ENCODE measurements at places on chromosomes 12 and 14.

GRCh38 chr12:57135527-57136326, 7.4 kb downstream of the LRP1 start:
- DNase-seq: no peak

- no peak for DNase-seq
These were observed 33.1 kb downstream of the CD9 start for GRCh38 chr12:6233121-6233971.

GRCh38 chr12:123860377-123860776, 98.3 kb downstream of the DNAH10 start:
- no peak for DNase-seq

DNA sequence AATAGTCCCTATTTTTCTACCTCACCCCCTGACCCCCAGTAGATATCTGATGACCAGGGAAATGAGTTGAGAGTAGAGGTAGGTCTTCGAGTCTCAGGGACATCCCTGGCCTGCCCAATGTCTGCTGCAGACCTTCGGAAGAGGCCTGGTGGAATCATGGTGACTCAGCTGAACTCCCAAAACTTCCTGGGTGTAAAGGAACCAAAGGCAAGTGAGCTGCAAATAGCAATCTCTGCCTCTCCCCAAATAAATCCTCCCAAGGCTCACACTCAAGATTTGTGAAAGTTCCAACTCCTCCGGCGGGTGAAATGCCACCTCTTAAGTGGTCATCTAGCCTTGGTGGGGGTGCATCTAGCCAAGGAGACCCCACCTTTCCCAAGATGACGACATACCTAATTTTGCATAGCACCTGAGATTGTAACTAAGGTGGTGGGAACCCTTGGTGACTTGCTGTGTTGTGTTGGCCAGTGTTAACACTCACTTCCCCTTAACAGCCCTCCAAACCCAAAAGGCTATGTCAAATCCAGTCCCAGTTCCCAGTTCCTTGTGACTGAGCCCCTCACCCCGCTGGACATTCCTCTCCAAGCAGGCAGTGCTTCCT, 6.3 kb downstream of the ZFP36L1 start:
- DNase-seq: no peak

DNA sequence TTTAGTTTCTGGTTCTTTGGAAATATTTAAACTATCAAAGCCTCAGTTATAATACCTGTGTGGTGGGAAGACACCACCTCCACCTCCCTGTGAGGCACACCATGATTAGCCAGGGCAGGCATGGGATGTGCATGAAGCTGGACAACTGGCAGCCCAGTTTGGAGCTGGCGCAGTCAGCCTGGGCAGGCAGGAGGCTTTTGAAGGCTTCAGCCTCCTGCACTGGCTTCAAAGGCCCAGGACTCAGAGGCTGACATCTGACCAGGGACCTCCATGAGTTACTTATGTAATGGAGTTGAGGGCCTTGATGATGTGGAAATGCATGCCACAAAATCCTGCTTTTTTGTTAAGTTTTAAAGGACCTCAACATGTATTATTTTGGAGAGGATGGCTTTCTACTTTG, 30.3 kb downstream of the C14orf132 start:
- no peak for DNase-seq

DNA sequence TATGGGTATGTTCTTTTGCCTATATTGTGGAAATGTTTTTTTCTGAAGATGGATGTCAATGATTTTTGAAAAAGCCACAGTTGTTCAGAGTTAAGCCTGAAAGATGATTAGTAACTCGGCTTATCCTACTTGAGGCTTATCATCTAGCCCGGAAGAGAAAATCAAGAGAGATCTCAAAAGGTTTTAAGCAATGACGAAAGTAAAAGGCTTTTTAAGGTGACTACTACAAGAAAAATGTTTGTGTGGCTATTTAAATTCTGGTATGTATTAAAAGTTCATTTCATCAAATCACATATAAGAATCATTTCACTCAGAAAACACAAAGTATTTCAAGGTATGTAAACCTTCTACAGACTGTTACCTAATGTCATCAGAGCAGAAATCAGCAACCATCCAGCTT, 40.2 kb downstream of the HEATR5A start:
- no peak for DNase-seq

DNA sequence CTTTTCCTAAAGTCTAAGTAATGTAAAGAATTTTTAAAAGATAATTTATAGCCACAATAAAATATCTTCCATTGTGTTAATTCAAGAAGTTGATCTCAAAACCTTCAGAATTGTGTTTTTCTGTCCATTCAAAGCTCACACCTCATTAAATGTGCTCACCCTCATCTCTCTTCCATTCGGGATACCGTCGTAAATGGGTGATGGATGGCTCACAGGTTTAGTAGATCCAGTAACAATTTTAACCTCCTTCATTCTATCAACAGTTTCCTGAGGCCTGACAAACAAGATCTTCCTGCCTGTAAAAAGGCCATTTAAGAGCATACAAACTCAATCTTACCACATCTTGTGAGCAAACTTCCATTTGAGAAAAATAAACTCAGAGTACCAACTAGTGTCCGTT, 9.4 kb upstream of the FLRT2 start:
- no peak for DNase-seq

- DNase-seq: no peak
These were observed 154.7 kb downstream of the FBXL14 start for GRCh38 chr12:1439687-1440086.

- no peak for DNase-seq
These were observed 60.6 kb downstream of the DAAM1 start for GRCh38 chr14:59249029-59249428.

Data from stimulated activated CD8-positive, alpha-beta memory T cell treated with anti-CD3 and anti-CD28 coated beads, Interleukin-2, amount 100 ng/mL, for 48 hours (primary cell).